ENCODE measurements at places on chromosomes 11 and 22.

DNA sequence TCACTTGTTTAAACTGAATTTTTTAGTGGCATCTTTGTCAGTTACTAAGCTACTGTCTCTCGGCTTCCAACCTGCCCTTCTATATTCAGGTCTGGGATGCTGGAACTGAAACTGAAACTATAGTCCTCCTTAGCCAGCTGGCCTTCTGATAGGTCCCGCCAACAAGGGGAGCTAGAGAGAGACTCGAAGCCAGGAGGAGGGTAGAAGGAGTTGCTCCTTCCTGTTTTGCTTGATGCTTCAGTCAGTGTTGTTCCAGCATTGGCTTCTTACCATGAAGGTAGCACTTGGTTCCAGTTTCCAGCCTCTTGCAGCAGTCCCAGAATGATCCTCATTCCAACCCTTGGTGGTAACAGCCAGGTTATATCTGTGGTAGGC is 32.9 kb upstream of the HORMAD2 start:
- DNase-seq = peak; percentile 23

DNA sequence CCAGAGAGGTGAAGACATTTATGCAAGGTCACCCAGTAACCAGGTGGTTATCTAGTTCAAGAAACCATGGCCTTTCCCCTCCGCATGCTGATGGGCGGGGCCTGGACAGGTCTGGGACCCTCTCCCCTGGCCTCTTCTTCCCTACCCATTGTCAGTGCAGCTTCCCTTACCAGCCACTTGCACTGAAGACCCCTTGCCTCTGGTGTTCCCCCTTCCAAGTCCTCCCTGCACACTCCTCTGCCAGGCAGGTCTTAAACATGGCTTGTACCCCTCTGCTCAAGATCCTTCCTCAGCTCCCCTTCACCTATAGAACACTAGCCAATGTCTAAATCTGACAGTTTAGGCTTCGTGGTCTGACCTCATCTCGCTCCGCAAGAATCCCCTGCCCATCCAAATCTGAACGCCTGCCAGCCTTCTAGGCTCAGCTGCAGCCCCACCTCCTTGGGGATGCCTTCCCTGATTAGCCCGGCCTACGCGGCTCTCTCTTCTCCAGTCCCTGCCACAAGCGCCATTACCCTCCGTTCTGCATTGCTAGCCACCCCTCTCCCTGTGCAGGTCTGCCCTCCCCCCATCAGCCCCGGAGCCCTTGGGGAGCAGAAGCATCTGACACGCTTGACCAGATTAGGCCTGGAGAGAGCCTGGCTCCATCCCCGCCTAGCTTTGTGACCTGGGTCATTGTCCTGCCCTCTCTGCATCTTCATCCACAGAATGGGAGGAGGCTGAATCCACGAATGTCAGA is 213.8 kb downstream of the DSCAML1 start:
- peak; percentile 27 for DNase-seq

DNA sequence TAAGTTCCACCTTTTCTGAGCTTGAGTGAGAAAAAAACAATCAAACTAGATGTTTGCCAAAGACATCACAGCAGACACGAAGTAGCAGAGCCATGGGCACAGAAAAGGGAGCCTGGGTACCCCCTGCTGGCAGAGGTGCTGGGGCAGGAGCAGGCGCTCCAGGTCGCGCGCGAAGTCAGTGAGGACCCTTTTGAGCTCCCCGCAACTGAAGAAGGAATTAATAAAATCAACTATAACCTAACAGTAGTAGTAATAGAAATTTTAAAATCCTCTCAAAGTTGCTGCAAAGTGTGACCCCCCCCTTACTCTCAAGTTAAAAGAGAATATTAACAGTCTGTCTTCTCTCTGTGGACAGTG is 20.0 kb upstream of the PARVB start:
- no peak for DNase-seq

DNA sequence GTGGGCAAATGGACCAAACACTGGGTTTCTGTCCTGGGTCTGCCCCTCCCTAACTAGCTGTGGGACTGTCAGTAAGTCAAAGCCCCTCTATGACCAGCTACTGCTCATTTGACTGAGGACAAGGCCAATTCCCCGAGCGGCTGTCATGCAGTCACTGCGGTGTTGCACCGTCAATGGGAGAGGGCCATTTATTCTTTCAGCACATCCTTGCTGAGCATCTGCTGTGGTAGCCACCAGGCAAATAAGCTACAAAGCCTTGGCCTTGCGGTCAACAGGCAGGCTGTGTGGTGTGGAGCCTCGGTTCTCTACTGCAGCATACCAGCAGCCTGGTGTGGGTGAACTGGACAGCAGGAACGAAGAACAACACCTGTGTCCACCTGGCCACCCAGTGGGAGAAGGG is 25.8 kb upstream of the SERPIND1 start:
- DNase-seq = no peak

DNA sequence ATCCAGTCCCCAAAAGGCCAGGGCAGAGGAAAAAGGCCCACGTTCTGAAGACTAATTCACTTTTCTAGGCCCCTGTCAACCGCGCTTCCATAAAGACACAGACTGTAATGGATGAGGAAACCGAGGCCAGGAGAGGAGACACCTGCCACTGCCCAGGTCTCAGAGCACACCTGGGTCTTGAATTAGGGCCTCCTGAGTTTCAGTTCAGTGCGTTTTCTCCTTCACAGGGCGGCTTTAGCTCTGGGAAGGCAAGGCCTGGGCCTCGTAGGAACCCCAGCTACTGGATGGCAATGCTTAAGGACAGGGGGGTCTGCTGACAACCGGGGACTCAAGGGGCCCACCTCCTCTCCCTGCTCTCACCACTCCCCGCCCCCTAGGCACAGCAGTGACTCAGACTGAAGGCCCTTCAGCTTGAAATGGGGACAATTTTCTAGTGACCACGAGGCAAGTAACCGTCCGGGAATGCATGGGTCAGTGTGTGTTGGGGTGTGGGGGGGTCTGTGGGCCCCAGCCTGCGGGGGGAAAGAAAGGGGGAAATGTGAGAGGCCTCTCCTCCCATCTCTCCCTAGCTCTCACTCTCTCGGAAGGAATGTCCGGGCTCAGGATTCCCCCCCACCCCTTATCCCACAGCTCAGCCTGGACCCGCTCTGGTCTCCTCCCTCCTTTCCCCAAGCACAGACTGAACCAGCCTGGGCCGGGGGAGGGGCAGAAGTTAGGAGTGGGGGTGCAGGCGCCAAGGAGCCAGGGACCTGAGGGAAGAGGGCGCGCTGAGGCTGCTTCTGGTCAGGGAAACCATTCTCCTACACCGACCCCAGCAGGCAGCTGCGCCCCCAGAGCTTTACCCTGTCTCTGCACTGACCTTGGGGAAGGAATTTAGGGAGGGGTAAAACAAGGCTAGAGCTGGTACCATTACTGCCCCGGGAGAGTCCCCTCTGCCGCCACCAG is 17.2 kb downstream of the CREB3L1 start:
- DNase-seq = no peak

DNA sequence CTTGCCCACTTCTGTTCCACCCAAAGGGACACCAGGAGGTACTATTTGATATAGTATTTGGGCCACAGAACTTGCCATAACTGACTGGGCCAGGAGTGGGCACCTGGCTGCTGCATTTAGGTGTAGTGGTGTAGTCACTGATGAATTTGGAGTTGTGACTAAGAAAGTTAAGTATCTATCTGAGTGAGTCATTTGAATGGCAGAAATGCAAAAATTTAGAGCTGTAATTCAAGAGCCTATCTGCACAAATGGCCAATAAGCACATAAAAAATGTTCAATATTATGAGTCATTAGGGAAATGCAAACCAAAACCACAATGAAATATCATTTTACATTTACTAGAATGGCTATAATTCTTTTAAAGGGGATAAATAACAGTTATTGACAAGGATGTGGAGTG is 14.7 kb downstream of the GLYATL2 start:
- no peak for DNase-seq
